ENCODE measurements at places on chromosomes 7 and 10.

DNA sequence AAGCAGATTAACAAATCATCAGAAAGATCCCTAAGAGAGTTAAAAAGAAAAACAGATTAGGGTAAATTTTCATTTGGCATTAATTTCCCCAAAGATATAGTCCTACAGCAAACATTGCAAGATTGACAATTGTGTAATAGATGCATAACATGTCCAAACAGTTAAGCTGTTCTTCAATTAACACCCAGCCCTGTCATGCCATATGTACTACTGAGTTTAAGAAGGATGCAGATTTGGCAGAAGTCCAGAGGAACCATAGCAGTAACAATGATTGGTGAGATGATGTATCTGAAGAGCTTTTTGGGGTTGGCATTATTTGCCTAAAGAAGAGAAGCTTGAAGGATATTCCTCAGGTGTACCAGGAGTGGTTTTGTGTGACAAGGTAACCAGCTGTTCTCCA is 287.6 kb downstream of the LRMDA start:
- peak; percentile 3 for DNase-seq

GRCh38 chr7:8363407-8364015 is 69.9 kb upstream of the NXPH1 start:
- no peak for DNase-seq

GRCh38 chr7:25632616-25633015 is 404.3 kb upstream of the NPVF start:
- no peak for DNase-seq

DNA sequence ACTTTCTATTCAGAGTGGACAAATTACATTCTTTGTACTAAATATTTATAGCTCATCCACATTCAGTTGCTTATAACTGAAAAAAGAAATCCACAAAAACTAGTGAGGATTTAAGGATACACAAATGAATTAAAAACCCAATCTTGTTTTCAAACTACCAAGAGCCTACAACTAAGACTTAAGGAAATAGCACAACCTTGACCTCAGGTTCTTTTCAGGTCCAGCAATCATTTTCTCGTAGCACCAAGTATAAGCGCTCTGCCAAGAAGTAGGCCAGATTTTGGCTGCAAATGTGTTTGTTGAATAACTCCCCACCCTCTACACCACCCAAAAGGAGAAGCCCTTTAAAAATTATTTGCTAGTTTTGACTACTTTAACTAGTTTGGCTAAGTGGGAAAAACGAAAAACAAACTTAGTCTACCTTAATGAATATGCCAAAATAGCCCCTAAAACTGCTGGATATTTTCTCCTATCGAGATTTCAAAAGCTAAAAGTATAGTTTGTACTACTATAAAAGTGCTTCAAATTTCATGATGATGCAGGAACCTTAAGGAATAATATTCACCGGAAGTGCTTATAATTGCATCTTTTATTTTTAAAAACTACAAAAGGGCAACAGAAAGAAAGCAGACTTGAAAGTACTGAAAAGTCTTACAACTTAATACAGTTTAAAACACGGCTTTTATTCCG is 2.7 kb upstream of the KMT2E start:
- DNase-seq, result peak; percentile 60

DNA sequence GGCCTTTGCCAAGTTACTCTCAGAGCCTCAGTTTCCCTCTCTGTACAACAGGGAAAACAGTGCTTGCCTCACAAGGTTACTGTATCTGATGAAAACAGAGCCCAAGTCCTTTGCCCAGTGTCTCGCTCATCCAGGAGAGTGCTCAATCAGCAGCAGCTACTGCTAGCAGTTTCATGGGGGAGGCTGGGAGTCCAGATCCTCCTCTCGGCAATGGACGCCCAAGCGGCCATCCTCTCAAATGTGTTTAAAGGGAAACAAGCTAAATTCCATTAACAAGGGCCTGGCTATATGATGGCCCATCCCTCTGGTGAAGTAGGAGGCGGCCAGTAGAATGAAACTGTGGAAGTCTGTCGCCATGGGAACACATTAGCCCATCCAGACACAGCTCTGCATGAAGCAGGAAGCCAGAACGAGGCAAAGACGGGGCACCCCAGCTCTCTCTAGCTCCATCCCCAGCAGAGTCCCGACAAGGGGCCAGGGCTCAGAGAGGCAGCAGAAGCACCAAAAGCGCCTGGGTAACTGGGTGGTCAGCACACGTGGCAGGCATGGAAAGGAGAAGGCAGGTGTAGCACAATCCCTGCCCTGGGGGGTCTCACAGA is 35.2 kb downstream of the FAM53B start:
- no peak for DNase-seq

- DNase-seq, result peak; percentile 48
These were observed 90.8 kb downstream of the EGFR start for GRCh38 chr7:55109404-55110167.
